ENCODE measurements at places on chromosomes 7 and 10.

GRCh38 chr7:149717481-149717880 is 55.9 kb downstream of the ZNF467 start:
- DNase-seq, result no peak

DNA sequence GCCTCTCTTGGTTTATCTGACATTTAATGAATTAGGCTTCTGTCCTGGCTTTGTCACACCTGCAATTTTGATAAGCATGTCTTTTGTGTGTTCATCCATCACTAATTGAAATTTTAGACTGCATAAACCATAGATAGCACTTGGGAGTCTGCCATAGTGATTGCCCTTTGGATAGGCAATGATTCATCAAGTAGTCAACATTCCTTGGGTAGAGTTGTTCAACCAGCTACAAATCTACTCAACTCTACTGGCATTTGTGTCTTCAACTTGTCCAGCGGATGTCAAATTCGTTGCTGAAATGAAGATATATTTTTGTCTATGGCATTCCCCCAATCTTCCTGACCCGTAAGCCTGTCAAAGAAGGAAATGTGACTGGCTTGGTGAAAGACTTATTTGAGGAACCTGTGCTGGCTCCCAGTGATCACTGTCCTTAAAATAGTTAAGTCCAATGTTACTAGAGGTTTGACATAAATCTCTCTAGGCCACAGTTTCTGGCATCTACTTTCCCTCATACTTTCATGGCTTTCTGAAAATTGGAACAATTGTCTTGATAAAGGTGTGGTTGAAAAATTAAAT is 33.7 kb upstream of the CREB5 start:
- no peak for DNase-seq

DNA sequence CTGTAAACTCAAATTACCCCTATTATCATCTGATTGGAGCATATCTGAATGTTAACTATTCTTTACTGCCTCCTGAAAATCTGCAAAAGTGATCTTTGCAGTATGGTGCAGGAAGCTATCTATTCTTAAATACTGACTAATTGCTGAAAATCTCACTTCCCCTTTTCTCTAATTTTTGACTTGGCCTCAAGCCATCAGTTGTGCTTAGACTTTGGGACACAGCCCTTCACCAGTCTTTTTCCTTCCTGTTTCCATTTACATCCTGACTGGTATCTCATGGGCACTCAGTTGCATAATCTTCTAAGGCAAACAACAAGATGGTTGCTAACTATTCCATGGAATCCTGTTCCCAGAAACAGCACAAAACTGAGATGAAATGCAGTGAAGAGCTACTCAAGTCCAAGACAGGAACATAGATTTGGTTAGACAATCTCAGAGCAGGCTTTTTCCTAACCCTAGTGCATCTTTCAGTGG is 228.5 kb downstream of the SORCS1 start:
- DNase-seq, result no peak

DNA sequence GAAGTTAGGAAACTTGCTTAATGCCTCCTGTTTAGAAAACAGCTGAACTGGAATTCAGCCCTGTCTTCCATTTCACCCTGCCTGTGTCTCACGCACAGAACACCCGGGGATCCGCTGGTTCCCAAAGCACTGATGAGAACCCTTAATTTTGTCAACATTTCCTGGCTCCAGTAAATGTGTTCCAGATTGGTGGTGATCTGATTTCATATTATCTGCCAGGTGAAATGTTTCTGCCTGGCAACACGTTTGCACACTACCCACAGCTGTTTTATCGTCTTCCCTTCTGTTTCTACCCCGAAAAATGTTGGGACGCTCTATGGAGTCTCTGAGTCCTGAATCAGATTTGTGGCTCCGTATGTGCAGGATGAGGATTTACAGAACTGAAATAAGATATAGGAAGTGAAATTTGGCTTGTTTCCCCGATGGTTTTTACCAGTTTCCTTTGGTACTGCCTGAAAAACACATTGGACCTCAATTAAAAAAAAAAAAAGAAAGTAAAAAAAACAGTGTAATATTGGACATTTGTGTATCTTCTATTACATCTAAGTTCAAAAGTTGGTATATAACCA is 29.0 kb downstream of the MRC1 start:
- DNase-seq, result no peak

GRCh38 chr7:6532516-6532915 is 18.7 kb downstream of the GRID2IP start:
- DNase-seq, result no peak

- DNase-seq, result peak; percentile 18
Measured at GRCh38 chr10:118850418-118851061, 95.8 kb upstream of the CACUL1 start.
